ENCODE measurements at places on chromosomes 2 and 18. TPM values are rescaled to one million over a fixed set of nuclear protein-coding genes. Genes with fewer than 3 reads are reported as not detected.
A peak's percentile ranks its signal among the peaks of the same experiment; 100 is the strongest.

- DNase-seq = no peak
Measured at GRCh38 chr2:3198119-3198518, 179.5 kb downstream of the EIPR1 start.

DNA sequence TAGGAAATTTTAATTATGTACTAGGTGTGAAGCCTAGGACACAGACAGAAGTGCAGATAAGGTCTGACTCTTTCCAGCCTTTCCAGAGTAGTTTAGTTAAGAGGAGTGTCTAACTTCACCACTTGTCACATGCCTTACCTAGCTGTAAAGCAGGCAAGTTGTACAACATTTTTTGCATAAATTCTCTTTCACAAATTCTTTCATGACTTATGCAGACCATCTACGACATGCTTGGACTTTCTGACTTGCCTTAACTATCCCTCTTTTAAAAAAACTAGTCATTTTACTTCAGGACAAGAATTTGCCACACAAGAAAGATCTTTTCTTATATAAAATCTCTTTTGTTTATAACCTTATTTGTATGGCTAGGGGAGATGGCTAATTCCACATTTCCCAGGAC, 1273.6 kb upstream of the SLC39A10 start:
- DNase-seq = no peak

DNA sequence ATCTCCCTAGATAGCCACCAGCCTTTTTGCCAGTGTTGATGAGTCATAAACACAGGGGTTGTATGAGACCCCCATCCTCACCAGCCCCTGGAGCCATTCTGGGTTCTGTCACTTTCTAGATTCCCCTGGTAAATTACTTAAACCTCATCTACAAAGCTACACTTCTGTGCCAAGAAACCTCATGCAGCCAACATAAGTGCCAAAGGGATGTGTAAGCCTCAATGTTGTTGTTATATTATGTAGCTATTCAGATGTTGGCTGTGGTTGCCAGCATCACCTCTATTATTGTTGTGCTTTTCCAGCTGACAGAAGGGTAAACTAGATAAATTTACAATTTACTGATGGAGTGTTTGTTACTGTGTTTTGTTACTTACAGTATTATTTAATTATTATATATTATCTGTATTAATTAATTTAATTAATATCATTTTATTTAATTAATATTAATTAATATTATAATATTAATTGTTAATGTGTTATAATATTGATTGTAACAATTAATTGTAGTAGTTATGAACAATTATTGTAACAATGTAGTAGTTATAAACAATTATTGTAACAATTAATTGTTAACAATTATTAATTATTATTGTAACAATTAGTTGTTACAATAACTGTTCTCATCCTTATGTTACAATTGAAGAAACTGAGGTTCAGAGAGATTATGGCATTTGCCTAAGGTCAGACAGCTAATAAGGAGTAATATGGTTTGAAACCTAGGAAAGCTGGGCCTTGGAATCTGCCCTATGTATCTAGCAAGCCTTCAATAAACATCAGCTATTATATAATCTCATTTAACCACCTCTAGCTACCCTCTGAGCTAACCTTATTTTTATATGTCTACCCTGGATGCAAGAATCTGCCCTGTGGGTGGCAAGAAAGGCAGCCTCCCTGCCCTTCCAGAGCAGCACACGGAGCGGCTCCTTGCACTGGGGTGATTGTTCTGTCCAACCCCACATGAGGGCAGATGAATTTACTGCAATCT, 36.1 kb downstream of the PSTPIP2 start:
- DNase-seq = no peak

The TCF7L1 gene
- total RNA-seq = 0.67 TPM

The SPP2 gene
- total RNA-seq = not detected

- no peak for DNase-seq
Measured at GRCh38 chr2:192940767-192941166, 746.0 kb upstream of the TMEFF2 start.

DNA sequence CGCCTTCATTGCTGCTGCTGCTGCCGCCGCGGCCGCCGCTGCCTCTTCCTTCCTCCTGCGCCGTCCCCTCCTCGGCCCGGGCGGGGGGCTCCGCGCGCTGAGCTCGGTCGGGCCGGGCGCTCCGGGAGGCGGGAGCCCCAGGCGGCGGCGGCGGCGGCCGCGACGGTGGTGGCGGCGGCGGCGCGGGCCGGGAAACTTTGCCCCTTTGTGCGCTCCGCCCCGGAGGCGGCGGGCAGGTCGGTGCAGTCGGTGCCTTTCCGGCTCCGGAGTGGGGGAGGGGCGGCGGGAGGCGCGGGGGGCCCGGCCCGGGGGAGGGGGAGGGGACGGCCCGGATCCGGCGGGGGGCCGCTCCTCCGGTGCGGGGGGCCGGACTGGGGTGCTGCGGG, 205 bp downstream of the TET3 start:
- no peak for DNase-seq

DNA sequence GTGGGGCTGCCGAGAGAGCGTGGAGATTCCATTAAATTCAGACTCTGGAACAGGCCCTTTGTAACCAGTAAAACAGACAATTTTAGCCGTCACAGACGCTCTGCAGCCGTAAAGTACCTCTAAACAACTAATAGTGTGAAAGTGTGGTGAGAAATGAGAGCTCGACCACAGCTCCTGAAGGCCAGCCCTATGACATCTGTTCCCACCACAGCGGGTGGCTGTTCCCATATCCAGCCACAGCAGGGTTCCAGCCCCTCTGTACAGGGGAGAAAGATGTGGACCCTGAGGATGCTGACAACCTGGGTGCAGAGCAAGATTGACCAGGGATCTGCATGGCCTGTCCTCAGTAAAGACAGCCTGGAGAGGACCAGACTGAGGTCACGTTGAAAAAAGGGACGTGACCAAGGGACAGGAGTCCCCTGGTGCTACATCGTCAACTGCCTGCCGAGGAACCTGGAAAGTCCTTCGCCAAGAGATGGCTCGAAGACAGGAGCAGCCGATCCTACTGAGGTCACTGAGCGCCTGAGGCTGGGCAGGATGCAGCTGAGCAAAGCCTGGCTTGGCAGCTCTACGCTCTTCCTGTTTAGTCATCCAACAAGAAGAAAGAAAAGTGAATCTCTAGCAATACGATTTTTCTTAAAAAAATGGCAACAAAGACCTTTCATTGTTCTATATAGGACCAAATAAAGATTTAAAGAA, 831.7 kb downstream of the RNF144A start:
- DNase-seq = no peak

The UGT1A10 gene
- total RNA-seq = not detected

The EHD3 gene
- 60.4 TPM for total RNA-seq

DNA sequence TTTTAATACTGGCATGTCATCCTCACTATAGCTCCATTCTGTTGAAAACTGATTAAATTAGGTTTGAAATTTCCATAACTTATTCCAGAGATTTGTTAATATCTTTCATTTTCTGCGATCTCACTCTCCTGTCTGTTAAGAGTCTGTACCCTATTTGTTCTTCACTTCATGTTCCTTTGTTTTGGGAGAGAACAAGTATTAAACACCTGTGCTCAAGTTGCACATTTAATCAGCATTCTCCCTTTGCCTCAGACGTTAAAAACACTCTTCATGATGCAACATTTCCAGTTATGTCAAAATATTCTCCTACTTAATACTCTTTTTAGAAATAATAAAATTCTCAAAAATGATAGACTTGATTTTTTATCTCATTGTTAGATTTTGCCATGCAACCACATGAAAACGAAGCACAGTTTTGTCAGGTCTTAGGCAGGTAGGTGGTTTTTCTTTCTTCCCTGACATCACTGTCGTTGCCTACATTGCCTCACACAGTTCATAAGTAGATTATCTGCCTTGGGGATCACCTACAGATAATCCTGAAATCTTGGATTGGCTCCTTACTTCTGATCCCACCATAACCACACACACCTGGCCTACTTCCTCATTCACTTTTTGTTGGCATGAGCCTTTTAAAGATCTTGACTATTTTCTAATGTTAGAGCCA, 109.9 kb downstream of the GAREM1 start:
- no peak for DNase-seq

DNA sequence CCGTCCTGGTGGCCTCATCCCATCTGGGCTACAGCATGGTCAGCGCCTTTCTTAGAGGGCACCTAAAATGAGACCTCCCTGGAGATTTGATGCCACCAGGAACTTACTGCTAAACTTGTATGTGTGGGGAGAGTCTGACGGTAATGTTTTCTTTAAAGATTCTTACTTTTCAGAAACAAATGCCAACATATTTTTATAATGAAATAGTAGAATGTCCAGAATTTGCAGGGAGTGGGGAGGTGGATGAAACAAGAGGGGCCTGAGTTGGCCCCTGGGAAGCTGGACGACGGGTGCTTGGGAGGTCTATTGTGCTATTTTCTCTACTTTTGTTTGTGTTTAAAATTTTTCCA, 118.8 kb upstream of the CTDP1 start:
- DNase-seq = no peak

The KCNG3 gene
- not detected for total RNA-seq

DNA sequence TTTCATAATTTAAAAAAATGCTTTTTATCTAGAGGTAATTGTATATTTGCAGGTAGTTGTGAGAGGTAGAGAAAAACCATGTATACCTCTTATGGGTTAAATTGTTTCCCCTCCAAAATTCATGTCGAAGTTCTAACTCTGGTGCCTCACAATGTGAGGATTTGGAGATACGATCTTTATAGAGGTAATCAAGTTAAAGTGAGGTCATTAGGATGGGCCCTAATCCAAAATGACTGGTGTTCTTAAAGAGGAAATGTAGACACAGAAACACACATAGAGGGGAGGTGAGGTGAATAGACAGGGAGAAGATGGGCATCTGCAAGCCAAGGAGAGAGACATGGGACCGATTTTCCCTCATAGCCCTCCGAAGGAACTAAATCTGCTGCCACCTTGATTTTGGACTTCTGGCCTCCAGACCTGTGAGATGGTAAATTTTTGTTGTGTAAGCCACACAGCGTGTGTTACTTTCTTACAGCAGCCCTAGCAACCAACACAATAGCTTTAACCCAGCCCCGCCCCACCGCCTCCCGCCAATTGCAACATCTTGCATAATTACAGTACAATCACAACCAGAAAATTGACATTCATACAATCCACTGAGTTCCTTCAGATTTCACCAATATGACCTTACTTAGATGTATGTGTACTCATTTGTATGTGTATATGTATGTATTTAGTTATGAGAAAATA, 208.9 kb downstream of the MIB1 start:
- DNase-seq = no peak

GRCh38 chr2:112189001-112189556, 50.9 kb downstream of the FBLN7 start:
- DNase-seq = no peak

The SP140 gene
- 424 TPM for total RNA-seq

- no peak for DNase-seq
Measured at GRCh38 chr2:193272011-193272410, 1077.3 kb upstream of the TMEFF2 start.

The EFR3B gene
- total RNA-seq = 0.12 TPM

- no peak for DNase-seq
Measured at GRCh38 chr2:61750624-61751023, 103.2 kb downstream of the FAM161A start.

DNA sequence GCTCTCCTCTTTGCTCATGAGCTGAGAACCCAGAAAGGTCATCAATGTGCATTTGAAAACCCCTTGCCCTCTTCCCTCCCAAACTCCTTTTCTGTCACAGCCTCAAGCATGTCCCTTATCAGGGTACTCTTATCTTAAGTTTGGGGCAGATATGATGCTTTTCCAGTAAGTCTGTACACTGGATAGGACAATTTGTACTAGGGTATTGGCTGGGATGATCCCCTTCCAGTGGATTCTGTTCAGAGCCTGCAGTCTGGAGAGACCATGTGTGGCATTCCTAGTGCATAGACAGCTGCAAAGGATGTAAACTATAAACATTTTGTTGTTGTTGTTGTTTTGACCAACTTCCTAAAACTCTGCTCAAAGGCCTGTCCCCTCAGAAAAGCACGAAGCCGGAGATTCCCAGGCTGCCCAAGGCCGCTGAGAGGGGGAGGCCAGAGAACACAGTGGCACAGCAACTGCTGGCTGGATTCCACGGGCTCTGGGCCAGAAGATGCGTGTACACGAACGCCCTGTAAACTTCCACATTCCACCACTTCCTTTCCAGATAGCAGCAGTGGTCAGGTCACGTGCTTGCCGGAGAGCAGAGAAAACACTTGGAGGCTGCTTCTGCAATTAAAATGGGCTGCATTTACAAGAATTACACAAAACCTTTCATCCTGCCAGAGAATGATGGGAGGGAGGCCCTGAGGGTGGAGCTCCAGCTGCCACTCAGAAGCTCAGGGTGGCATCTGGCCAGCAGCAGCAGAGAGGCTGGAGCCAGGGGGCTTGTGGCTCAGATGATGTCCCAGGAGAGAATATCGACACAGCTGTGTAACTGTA, 42.1 kb downstream of the BMP10 start:
- peak; percentile 60 for DNase-seq

DNA sequence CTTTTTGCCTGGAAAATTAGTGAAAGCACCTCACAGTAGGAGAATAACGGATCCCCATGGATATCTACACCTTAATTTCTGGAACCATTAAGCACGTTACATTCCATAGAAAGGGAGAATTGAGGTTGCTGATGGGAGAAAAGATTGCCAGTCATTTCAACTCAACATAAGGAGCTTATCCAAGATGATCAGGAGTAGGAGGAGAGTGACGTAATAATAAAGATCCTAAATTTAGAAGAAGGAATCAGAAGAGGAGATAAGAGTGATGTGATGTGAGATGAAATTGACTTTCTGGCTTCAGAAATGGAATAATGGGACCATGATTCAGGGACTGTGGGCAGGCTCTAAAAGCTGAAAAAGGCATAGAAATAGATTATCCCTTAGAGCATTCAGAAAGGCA, 1017.8 kb upstream of the CHAC2 start:
- DNase-seq = no peak

DNA sequence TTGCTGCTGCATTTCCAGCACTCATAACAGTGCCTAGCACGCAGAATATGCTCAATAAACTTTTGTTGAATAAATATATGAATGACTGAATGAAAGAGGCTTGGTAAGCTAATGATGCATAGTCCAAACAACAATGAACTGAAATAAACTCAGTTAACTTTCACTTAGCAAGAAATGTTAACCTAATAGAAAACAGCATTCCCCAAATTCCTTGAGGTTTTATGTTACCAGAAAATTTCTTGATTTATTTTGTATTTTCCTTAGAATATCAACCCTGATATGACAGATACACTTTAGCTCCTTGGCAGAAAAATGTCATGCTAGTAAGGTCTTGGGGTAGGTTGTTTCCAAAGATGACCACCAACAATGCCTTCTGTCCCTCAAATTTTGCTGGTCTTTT, 217.4 kb downstream of the KCNE4 start:
- no peak for DNase-seq

DNA sequence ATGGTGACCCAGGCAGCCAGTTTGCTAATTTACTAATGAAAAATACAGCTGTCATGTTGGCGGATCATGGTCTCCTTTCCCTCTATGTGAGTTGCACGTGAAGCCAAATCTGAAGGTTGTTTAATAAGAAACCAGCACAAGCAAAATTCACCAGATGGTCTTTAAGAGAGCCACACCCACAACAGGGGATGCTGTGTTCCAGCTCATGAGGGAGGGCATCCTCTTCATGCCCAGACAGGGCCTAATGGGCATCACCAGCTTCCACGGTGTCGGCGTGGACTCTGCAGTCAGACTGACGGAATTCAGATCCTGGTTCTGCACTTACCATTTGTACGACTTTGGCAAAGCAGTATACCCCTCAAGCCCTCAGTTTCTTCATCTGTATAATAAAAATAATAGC, 39.9 kb downstream of the TMEM247 start:
- DNase-seq = no peak
